Tongue (tissue), 3 donors: ENCODE measurements at places on chromosomes 16 and 17. TPM values are rescaled to one million over a fixed set of nuclear protein-coding genes. Genes with fewer than 3 reads are reported as not detected.

SPN gene
- total RNA-seq: 0.62 TPM

SRL gene
- total RNA-seq: 445 TPM

PRSS33 gene
- total RNA-seq: 2.9 TPM

DRC3 gene
- 0.82 TPM for total RNA-seq

CDH15 gene
- total RNA-seq: 72.0 TPM

CCP110 gene
- total RNA-seq: 36.9 TPM

TEX14 gene
- under 0.01 TPM for total RNA-seq

TBC1D3D gene
- 2.1 TPM for total RNA-seq

DHRS11 gene
- 7.5 TPM for total RNA-seq

C17orf50 gene
- not detected for total RNA-seq

NATD1 gene
- total RNA-seq: 7.9 TPM

KRTAP4-5 gene
- not detected for total RNA-seq

NUFIP2 gene
- 48.0 TPM for total RNA-seq

GLTPD2 gene
- not detected for total RNA-seq

WSCD1 gene
- total RNA-seq: 29.5 TPM
